ENCODE measurements at places on chromosomes 1 and 21. TPM values are rescaled to one million over a fixed set of nuclear protein-coding genes. Genes with fewer than 3 reads are reported as not detected.
A peak's percentile ranks its signal among the peaks of the same experiment; 100 is the strongest.

The TMIGD3 gene
- total RNA-seq = not detected

The TNFRSF4 gene
- not detected for total RNA-seq

The LCE3D gene
- 8.8 TPM for total RNA-seq

The LCE2C gene
- total RNA-seq = 0.34 TPM

The GORAB gene
- 9.4 TPM for total RNA-seq

DNA sequence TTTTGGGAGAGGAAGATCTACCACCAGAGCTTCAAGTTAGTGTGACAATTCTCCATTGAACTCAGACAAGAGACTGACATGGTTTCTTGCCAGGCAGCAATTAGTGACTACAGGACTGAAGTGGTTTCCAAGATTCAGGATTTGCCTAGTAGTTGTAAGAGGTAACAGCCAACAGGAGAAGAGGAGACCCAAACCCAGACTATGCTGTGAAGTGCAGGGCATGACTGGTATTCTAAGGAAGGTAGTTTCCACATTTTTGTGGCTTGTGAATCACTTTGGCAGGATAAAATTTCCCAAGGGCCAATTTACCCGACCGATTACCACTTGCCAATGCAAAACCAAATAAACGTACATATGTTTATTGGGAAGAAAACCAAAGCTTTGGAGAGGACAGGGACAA lies 14.7 kb upstream of the RAP1A start:
- peak; percentile 72 for DNase-seq

DNA sequence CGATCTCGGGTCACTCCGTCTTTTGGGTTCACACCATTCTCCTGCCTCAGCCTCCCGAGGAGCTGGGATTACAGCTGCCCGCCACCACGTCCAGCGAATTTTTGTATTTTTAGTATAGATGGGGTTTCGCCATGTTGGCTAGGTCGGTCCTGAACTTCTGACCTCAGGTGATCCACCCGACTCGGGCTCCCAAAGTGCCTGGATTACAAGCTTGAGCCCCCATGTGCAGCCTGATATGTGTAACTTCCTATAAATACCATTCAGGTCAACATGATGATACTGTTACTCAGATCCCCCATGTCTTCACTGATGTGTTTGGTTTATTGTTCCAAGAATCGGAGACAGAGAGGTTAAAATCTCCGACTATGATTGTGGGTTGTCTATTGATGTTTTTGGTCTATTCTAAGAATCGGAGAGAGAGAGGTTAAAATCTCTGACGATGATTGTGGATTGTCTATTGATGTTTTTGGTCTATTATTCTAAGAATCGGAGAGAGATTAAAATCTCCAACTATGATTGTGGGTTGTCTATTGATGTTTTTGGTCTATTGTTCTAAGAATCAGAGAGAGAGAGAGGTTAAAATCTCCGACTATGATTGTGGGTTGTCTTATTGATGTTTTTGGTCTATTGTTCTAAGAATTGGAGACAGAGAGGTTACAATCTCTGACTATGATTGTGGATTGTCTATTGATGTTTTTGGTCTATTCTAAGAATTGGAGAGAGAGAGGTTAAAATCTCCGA lies 17.0 kb downstream of the C1orf159 start:
- DNase-seq = no peak

GRCh38 chr1:21869620-21870121 lies 57.6 kb downstream of the LDLRAD2 start:
- peak; percentile 92 for DNase-seq

DNA sequence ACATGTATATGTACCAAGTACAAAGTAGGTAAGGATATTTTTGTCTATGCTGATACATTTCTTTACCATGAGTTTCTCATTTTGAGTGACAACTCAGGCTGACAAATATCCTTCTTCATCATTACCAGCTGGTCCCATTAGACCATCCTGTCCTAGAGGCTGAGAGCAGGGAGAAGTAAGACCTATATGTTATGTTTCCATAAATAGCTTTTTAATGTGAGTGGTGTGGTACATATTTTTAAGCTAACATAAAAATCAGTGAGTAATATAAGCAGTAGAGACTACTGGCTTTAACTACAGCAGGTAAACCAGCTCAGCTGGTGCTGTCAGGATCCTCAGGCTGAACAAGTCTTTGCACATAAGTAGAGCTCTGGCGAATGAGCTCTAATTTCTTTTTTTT lies 62.4 kb downstream of the CLEC20A start:
- peak; percentile 65 for DNase-seq

GRCh38 chr1:216045400-216045799 lies 377.8 kb downstream of the USH2A start:
- DNase-seq = peak; percentile 87

GRCh38 chr1:28099050-28099769 lies 10.8 kb upstream of the EYA3 start:
- no peak for DNase-seq

GRCh38 chr1:221435504-221435904 lies 306.4 kb downstream of the DUSP10 start:
- DNase-seq = peak; percentile 47

- no peak for DNase-seq
These were observed 710 bp upstream of the SLC30A1 start for GRCh38 chr1:211579440-211580302.

GRCh38 chr1:904310-904950 lies 19.3 kb upstream of the SAMD11 start:
- peak; percentile 48 for DNase-seq

GRCh38 chr1:247247568-247247967 lies 8.3 kb upstream of the VN1R5 start:
- DNase-seq = no peak

GRCh38 chr1:168835176-168835575 lies 106.2 kb upstream of the DPT start:
- DNase-seq = no peak

DNA sequence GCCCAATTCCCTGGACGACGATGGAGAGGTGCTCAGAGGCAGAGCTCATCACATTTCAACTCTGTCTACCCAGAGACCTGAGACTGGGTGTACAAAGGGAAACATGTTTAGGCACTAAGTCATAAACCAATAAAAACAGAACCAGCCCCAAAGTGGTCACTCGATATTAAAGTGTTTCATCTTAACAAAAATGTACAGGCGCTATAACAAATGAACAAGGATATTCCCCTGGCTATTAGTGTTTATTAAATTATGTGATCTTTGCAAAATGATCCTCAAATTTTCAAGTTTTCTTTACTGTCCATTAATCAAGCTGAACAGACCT lies 43.6 kb downstream of the NPHP4 start:
- DNase-seq = no peak

DNA sequence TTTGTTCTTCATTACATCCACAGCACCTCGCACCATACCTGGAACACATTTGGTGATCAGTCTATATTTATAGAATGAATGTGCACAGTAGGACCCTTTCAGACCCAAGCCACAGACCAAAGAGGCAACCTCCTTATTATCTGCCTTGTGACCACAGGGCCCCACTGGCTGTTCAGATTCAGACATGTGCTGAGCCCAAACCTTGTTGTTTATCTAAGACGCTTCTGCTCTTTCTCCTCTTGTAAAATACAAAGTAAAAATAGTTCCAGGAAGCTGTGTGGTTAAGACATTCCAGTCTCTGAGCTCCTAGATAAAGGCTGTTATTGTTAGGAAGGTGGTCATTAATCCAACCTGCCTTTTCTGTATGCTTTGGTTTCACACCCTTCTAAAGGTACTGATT lies 3.6 kb upstream of the SCMH1 start:
- no peak for DNase-seq

GRCh38 chr21:25956993-25957714 lies 213.4 kb downstream of the APP start:
- DNase-seq = peak; percentile 35

DNA sequence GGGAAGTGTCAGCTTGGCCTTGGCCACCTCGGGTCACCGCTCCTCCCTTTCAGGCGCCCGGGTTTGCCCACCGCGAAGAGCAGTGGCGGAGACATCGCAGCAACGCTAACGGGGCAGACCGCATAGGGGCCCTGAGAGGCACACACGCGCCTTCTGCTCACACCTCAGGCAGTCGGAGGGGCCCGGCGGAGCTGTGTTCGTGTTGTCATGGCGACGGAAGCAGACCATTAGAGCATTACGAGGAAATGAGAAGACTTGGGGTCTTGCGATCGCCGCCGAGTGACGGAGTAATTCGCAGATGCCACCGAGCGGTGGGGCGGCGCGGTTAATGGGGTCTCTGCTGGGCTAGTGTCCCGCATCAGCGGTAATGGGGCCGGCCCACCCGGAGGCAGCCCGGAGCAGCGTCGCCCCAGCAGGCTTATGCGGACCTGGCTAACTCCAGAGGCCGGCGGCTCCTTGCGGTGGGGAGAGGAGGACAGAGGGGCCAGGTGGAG lies 144.1 kb downstream of the TNR start:
- DNase-seq = no peak

DNA sequence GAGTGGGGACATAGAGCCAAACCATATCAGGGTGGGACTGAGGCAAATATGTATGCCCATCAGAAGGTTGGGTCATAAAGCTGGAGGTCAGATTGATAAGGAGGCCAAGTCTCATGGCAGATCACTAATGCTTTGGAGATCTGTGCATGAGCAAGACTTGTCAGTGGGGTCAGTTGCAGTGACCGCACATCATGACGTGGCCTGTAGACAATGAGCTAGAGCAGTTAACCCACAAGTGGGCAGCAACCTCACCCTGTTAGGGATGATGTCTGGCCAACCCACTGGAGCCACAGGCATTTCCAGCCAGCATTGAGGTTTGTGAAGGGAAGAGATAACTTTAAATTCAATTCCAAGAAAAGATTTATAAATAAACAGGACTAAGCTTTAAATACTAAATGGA lies 66.7 kb downstream of the XCL1 start:
- DNase-seq = no peak

DNA sequence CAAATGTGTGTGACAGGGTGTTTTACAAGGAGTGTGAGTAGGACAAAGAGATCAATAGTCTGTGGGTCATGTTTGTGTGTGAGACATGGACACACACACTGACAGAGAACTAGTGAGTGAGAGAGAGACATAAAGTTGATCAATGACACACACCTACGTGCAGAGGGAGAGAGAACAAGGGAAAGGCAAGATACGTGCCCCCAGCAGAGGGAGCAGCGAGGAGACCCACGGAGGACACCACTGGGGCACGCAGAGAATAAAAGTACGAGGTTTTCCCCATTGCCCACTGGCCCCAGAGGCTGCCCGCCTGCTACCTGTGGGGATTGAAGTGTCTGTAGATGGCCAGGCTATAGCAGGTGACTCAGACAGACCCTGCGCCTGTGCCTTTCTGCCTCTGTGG lies 130.2 kb upstream of the CSF3R start:
- DNase-seq = no peak

DNA sequence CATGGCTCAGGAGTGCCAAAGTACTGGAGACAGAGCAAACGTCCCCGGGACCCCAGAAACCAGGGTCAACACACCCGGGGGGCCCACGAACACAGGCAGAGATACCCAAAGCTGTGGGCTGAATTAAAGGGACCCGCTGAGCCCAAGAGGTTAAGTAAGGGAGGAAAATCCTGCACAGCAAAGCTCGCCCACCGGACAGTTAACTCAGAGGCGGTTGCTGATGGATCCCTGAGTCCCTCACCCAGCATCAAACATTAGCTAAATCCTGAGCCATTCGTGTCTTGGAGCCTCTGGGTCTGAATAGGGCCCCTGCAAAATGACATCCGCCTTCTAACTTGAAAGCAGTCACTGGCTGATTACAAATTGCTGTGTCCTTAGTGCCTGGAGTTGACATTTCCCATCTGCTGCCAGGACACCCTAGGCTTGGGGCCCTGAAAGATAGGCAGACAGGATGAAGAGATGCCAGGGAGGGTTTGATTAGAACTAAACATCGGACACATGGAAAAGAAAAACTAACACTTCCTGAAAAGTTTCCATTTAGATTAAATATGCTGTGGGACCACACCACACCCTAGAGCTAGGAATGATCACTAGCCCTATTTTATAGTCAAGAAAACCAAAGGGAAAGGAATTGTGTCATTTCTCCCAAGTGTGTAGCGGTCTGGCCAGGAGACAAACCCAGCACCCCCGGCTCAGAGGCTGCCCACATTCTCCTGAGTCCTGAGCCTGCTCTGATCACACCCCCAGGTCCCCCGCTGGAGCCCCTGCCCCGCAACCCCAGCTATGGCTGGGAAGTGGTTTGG lies 239.3 kb downstream of the NPHP4 start:
- DNase-seq = no peak
